ENCODE measurements at places on chromosomes 16 and 17. TPM values are rescaled to one million over a fixed set of nuclear protein-coding genes. Genes with fewer than 3 reads are reported as not detected.

NLRC3 gene
- not detected for total RNA-seq

KRTAP9-8 gene
- not detected for total RNA-seq

SLFN12L gene
- total RNA-seq = under 0.01 TPM

SPN gene
- not detected for total RNA-seq

CCDC154 gene
- under 0.01 TPM for total RNA-seq

LPO gene
- not detected for total RNA-seq

PIRT gene
- total RNA-seq = not detected

ENGASE gene
- 8.9 TPM for total RNA-seq

CSH1 gene
- total RNA-seq = not detected

ABR gene
- 40.7 TPM for total RNA-seq

ZG16B gene
- 0.45 TPM for total RNA-seq

ANKFN1 gene
- total RNA-seq = not detected

ODAD4 gene
- 0.45 TPM for total RNA-seq

ATP2A3 gene
- total RNA-seq = 0.84 TPM

KRT40 gene
- not detected for total RNA-seq

TBKBP1 gene
- 3.6 TPM for total RNA-seq

PRSS21 gene
- not detected for total RNA-seq

OSBPL7 gene
- 4.7 TPM for total RNA-seq

PRAC2 gene
- not detected for total RNA-seq

GDE1 gene
- total RNA-seq = 43.5 TPM

KRT32 gene
- total RNA-seq = not detected

TNFRSF17 gene
- not detected for total RNA-seq

PAGR1 gene
- 42.4 TPM for total RNA-seq

CHRNE gene
- total RNA-seq = 0.74 TPM

CLEC18A gene
- not detected for total RNA-seq

ACSM2A gene
- not detected for total RNA-seq

ATP2A1 gene
- total RNA-seq = 0.15 TPM

ZG16 gene
- not detected for total RNA-seq

SGCA gene
- 0.15 TPM for total RNA-seq

HOXB8 gene
- total RNA-seq = 1.0 TPM

ARMC7 gene
- total RNA-seq = 4.5 TPM

CACNG5 gene
- 0.17 TPM for total RNA-seq

STX1B gene
- total RNA-seq = 0.50 TPM

ATAD5 gene
- total RNA-seq = 2.2 TPM

NTN1 gene
- under 0.01 TPM for total RNA-seq

ENPP7 gene
- not detected for total RNA-seq

NLRP1 gene
- total RNA-seq = 24.4 TPM

CARD14 gene
- under 0.01 TPM for total RNA-seq

ZNF785 gene
- total RNA-seq = 6.2 TPM

CDH3 gene
- total RNA-seq = 0.17 TPM

TP53TG3B gene
- not detected for total RNA-seq

PYDC1 gene
- total RNA-seq = not detected

NR1D1 gene
- 1.3 TPM for total RNA-seq

PRSS36 gene
- total RNA-seq = under 0.01 TPM

CCL17 gene
- total RNA-seq = not detected

CCDC78 gene
- total RNA-seq = 1.5 TPM

SLC39A11 gene
- total RNA-seq = 12.6 TPM

MT1G gene
- 1.6 TPM for total RNA-seq

MPP2 gene
- total RNA-seq = 1.6 TPM

CCL14 gene
- not detected for total RNA-seq

FAM171A2 gene
- 6.2 TPM for total RNA-seq

VWA3A gene
- not detected for total RNA-seq

PRR35 gene
- total RNA-seq = not detected

TBC1D3C gene
- total RNA-seq = not detected

Measured in bronchus fibroblast of lung (primary cell).